ENCODE measurements at places on chromosomes 12 and 14. TPM values are rescaled to one million over a fixed set of nuclear protein-coding genes. Genes with fewer than 3 reads are reported as not detected.

The TNFRSF1A gene
- total RNA-seq, result 155 TPM

DNA sequence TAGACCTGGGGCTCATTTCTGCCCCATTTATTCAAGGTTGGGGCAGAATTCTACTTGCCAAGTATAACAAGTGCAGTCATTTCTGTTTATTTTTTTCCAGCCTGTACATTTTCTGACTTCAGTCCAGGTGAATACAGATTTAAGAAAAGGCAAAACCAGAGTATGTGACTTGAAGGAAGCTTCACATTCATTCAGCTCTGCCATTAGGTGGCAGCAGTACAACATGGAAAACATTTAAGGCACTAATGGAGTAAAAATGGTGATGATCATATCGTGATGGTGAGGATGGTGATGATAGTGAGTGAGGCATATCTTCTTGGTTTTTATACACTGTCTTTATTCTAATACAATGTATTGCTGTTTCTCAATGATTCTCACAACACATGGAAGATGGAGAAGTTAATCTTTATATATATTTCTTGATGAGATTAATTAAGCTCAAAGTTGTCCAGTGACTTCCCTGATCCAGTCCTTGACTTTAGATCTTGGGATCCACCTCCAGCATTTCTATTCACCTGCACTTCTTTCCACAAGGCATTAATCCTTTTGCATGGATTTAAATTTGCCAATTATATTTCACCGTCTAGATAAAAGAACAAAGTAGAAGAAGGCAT, 176.7 kb upstream of the SEL1L start:
- no peak overlapping the region for H3K27ac ChIP-seq
- H3K27me3 ChIP-seq, result no peaks in the 10 kb centered on the region
- H3K4me3 ChIP-seq, result no peak overlapping the region
- no peaks in the 10 kb centered on the region for H3K36me3 ChIP-seq
- DNase-seq, result no peak

DNA sequence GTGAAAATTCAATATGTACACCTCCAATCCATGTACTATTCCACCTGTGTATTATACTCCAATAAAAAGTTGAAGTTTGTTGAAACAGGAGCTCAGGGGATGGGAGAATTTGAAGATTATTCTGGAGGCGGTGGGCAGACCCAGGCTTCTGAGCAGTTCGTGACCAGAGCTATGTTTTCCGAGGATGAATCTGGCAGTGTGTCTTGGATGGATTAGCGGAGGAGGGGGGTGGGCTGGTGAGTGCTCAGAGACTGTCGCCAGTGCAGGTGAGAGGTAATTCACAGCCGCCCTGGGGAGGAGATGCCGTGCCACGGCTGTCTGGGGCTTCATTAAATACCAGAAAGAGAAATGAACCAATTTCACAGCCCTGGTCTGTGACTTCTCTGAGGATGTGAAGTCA, 283.0 kb upstream of the RTL1 start:
- H3K36me3 ChIP-seq, result no peaks in the 10 kb centered on the region
- no peak for DNase-seq
- H3K27me3 ChIP-seq, result no peaks in the 10 kb centered on the region
- H3K4me1 ChIP-seq, result no peaks in the 10 kb centered on the region
- no peak overlapping the region for H3K4me3 ChIP-seq

- H3K27ac ChIP-seq, result peak overlapping the region; percentile 81
- peaks cover 18% of the 10 kb centered on the region for H3K4me1 ChIP-seq
- no peak overlapping the region for H3K4me3 ChIP-seq
- no peaks in the 10 kb centered on the region for H3K27me3 ChIP-seq
- DNase-seq, result peak; percentile 65
- no peaks in the 10 kb centered on the region for H3K36me3 ChIP-seq
Observed at GRCh38 chr14:61438860-61439765, 117.7 kb downstream of the PRKCH start.

The MUCL1 gene
- total RNA-seq, result not detected

DNA sequence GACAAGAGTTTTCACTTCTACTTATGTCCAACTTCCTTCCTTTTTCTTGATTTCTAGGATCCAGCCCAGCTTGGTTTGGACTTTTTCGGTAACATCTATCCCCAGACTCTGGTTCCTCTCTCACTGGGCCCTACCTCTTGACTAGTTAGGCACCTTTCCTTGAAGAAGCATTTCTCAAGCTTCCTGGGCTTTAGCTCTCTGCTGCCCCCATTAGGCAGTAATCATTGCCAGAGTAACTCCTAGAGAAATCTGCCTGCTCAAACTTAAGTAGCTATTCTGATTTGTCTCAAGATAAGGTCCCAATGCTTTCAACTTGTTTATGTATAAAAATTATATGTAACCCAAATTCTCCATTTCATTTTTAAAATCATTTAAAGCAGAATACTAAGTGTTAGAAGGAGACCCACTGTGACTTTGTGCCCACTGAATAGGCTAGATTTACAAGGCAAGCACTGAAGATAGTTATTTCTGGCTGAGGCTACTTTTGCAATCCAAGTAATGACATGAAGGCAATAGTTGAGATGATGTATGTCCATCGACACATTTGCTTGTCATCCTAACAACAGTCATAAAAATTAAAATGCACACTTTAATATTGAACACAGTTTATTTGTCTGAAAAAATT, 275.0 kb upstream of the G2E3 start:
- no peaks in the 10 kb centered on the region for H3K36me3 ChIP-seq
- no peak overlapping the region for H3K4me3 ChIP-seq
- peak; percentile 25 for DNase-seq
- H3K27ac ChIP-seq, result no peak overlapping the region

The DBX2 gene
- not detected for total RNA-seq

- H3K4me1 ChIP-seq, result peaks cover 3% of the 10 kb centered on the region
- peaks cover 53% of the 10 kb centered on the region for H3K27me3 ChIP-seq
- H3K4me3 ChIP-seq, result no peak overlapping the region
- peak overlapping the region; percentile 74 for H3K27ac ChIP-seq
- DNase-seq, result no peak
Observed at GRCh38 chr12:2963154-2963759, 4.1 kb downstream of the TEAD4 start.

The MANSC1 gene
- total RNA-seq, result 24.7 TPM

The CPNE6 gene
- not detected for total RNA-seq
